ENCODE measurements at places on chromosomes 4 and X. TPM values are rescaled to one million over a fixed set of nuclear protein-coding genes. Genes with fewer than 3 reads are reported as not detected.

- H3K36me3 ChIP-seq = no peaks in the 10 kb centered on the region
- no peak overlapping the region for H3K27ac ChIP-seq
Observed at GRCh38 chr4:2067446-2068197, 8.5 kb downstream of the NAT8L start.

DNA sequence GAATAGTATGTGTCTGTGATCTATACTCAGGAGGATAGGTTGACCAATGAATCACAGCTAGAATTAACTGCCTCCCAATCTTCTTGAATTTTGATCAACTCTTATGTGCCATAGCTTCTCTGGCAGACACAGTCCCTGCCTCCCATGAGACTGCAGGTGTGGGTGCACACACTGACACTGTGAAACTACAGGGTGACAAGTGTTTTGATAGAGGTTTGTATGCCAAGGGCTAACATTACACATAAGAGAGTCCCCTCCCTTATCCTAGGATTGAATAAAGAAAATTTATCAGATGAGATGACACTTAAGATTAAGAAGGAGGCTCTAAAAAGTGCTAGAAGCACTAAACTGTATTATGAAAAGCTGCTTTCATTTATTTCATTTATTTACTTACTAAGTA, 218.4 kb upstream of the BMP3 start:
- no peak overlapping the region for H3K27ac ChIP-seq
- no peak for DNase-seq

DNA sequence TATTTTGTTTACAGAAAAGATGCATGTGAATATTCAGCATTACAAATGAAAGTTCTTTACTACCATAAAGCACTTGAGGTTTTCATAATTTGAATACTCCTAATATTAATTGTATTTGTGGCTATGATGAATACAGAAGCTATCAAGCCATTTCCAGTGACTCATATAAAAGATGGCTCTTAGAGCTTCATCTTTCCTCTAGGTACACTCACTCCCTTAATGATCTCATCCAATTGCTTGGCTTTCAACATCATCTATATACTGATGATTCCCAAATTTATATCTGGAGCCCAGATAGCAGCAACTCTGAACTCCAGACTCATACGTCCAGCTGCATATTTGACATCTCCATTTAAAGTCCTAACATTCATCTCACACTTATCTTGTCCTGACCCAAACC, 183.4 kb upstream of the FAM241A start:
- no peaks in the 10 kb centered on the region for H3K27me3 ChIP-seq
- no peaks in the 10 kb centered on the region for H3K4me1 ChIP-seq
- H3K27ac ChIP-seq = no peak overlapping the region
- no peak overlapping the region for H3K4me3 ChIP-seq
- no peaks in the 10 kb centered on the region for H3K36me3 ChIP-seq

DNA sequence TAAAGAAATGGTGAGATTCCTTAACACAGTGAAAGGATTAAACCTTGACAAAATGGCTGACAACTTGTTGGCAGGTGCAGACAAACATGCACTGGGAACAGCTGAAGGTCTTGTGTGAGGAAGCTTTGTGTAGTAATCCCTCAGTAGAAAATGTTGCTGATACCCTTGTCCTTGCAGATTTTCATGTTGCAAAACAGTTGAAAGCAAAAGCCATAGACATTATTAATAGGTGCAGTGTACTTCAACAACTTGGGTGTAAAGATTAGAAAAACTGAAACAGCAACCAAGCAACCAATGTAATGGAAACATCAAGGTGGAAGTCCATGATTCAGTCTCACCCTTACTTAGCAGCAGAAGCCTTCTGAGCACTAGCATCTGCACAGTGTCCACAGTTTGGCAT, 29.8 kb downstream of the UGT2B7 start:
- H3K27ac ChIP-seq = no peak overlapping the region
- no peak overlapping the region for H3K4me3 ChIP-seq
- no peak for DNase-seq

DNA sequence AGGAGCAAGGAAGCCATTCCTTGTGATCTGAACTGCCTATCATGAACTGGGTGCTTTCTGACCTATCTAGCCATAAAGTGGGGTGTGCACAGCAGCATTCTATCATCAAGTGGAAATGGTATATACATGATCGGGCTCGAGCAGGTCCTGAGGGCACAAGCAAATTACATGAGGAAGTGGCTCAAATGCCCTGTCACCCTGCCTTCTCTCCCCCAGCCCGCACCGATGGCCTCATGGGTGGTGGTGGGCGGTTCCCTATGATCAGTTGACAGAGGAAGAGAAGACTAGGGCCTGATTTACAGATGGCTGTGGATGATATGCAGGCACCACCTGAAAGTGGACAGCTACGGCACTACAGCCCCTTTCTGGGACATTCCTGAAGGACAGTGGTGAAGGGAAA, 46.3 kb upstream of the BCLAF3 start:
- H3K27ac ChIP-seq = no peak overlapping the region
- no peak for DNase-seq
- no peaks in the 10 kb centered on the region for H3K27me3 ChIP-seq
- H3K4me3 ChIP-seq = no peak overlapping the region

DNA sequence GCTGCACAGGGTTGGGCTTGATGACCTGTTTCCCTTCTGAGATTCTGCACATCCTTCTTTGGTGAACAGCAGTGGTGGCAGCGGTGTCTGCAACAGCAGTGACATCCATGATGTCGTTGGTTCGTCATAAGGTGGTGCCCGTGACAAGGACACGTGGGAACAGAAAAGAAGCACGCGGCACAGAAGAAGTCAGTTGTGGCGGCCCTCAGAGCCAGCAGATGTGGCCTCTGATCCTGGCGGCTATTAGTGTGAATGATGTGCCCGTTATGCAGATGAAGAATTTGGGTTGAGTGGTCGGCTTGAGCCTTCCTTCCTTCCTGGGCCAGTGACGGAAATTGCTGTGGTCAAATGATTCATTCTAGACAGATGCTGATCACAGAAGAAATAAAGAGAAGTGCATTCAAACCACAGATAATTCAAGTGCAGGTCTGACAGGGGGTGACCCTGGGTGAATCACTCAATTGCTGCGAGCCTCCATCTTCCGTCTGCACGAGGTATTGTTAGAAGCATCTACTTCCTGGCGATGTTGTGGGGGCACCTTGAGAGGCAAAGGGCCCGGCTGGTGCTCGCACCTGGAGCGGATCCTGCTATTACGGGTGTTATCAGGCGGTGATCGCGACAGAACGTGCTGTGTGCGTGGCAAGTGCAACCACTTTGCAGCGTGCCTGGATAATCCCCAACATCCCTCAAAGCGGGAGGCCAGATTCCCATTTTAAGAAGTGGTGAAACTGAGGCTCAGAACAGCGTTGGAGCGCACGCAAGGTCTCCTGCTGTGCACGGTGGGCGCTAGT, 215.2 kb upstream of the PSAPL1 start:
- peaks cover 22% of the 10 kb centered on the region for H3K4me1 ChIP-seq
- DNase-seq = no peak
- H3K27me3 ChIP-seq = no peaks in the 10 kb centered on the region

- H3K36me3 ChIP-seq = no peaks in the 10 kb centered on the region
- H3K27ac ChIP-seq = no peak overlapping the region
- H3K4me1 ChIP-seq = no peaks in the 10 kb centered on the region
- DNase-seq = no peak
- H3K27me3 ChIP-seq = no peaks in the 10 kb centered on the region
Observed at GRCh38 chr4:134278675-134279074, 77.1 kb upstream of the PABPC4L start.

The RNF150 gene
- 14.5 TPM for total RNA-seq

The TSPAN5 gene
- 28.4 TPM for total RNA-seq

The NFXL1 gene
- 15.1 TPM for total RNA-seq
